Endothelial cell of umbilical vein (primary cell): ENCODE measurements at places on chromosomes 11 and 22.
A peak's percentile ranks its signal among the peaks of the same experiment; 100 is the strongest.

- DNase-seq: peak; percentile 19
Observed at GRCh38 chr11:70788248-70789022, 390.1 kb downstream of the CTTN start.

DNA sequence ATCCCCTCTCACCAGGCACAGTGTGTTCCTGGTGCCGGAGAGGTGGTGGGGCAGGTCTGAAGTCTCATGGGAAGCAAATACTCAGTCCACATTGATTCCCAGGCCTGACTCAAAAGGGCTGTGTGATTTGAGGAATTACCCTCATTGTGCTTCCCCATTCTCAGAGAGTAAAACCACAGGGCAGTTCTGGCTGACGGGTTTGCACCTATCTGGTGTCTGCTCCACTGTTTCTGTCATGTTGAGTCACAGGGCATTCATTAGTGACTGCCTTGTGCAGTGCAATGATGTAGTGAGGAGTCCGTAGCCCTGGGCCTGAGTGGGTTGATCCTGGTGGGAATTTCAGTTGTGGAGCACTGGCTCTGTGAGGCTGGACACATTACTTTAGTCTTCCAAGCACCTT, 85.2 kb upstream of the ARHGAP20 start:
- no peak for DNase-seq

DNA sequence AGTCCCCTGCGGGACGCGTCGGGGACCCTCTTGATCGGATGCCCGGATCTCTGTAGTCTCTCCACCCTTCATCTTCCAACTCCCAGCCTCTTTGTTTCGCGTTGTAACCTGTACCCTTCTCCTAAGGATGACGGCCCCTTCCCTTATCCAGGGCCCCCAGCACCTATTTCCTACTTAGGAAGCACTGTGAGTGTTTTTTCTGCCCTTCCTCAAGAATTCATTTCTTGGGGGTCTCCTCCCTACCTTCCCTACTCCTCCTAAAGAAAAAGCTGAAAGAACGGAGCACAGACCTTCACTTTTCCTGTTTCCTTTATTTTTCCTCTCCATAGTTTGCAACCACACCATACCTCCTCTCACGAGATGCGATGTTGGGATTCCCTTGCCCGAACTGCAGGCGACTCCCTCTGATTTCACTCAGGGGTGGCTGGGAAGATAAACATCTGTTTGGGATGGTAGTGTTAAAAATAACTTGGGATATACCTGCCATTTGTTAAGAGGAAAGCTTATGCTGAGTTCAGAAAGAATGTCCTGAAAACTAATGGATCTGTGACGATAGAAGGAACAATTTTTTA, 593 bp downstream of the FAM118B start:
- peak; percentile 18 for DNase-seq

- DNase-seq: no peak
Observed at GRCh38 chr11:32087597-32087996, 3.3 kb upstream of the RCN1 start.

- DNase-seq: no peak
Observed at GRCh38 chr11:119778391-119779194, 49.6 kb upstream of the NECTIN1 start.

- no peak for DNase-seq
Observed at GRCh38 chr11:63242089-63242781, 1.2 kb downstream of the SLC22A25 start.

DNA sequence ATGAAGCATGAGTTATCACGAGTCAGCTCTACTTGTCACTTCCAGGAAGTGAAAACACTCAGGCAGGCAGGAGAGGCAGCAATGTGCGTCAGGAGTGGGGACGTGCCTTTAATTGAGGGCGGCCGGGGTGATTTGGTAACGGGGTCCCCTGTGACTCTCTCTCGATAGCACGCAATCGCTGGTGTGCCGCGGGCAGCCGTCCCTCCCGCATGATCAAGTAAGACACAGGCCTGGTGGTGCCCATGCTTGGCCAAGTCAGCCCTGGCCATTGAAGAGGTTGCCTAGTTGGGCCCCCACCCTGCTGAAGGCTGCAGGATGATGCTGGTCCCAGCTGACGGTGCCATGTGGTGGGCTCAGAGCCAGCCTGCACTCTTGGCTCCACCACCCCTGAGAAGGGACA, 29.7 kb downstream of the CACNG2 start:
- no peak for DNase-seq

DNA sequence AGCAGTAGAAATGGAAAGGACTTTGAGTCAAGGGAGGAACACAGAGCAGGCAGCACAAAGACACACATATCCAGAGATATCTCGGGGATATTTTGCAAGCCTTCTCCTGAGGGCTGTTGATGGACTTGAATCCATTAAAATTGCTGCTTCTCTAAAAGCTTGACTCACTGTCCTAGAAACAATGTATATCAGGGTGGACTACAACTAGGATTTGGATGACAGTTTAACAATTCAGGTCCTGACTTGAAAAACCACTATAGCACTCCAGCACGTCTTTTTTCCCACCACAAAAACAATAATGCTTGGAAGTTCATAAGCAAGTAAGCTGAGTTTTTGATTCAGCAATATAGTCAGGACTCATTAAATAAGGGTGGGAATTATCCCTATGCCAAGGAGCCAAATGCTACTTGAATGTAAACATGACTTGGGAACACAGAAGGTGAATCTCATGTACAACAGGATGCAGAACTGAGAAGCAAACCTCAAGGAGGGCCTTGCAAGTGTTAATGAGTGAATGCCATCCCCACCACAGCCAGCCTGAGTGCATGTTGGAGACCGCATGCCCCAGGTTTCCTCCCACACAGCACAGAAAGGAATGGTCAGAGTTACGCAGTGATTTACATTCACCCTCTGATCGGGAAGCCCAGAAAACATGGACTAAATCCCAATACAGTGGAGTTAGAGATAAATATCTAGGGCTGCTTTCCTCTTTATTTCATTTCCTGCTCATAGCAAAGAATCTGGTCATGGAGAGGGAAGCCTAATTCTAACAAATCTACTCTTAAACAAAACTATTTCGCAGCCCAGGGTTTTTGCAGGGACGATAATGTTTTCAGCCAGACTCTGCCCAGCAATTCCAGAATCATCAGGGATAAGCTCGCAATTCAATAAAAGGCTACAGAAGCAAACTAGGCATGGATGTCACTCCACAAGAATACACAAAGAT, 98.4 kb upstream of the OR9G4 start:
- DNase-seq: no peak

DNA sequence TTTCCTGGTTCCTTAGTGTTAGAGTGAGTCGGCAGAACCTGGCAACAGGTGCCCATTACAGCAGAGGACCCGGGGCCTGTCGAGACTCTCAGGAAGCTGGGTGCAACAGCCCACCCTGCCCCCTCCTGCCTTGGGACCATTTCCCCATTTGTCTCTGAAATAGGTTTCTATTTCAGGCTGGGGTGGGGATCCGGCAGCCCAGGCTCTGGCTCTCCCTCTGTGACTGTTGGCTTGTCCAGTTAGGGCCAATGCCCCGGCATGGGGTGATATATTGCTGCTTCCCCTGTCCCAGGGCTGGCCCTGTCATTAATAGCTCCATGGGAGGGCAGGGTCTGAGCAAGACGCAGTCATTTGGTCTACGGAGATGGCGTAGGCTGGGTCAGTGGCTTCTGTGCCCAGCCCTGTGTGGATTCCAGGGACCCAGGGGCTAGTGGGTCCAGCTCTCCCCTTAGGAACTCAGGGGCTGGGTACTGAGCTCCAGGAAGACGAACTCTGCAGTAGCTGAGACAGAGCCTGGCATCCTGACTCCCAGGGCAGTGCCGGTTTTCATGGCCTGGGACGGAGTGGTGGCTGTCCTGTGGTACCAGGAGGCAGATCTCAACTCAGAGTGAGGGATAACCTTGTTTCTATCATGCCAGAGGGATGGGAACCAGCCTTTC, 2.7 kb downstream of the P2RY6 start:
- no peak for DNase-seq

GRCh38 chr11:69326622-69327219, 32.8 kb downstream of the MYEOV start:
- no peak for DNase-seq

DNA sequence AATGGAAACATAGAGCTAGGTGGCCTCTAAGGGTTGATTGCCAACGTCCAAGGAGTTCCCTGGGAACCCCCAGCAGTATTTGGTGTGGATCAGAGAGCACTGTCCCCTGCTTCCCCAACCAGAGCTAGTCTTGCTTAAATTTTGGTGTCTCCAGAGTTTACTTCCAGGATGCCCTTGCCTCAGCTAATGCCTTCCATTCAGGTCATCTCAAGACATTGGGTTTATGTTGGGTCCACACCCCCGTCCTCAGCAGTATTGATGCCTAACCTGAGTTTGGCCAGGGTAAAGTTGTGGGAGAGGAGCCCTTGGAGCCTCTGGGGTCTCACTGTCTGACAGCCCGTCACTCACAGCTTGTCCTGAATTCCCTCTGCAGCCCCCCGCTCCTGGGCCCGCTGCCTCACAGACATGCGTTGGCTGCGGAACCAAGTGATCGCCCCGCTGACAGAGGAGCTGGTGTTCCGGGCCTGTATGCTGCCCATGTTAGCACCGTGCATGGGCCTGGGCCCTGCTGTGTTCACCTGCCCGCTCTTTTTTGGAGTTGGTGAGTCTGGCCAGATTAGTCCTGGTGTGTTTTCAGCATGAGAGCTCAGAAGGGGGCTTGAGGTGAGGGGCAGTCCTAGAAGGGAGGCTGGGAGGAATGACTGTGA, 1.4 kb downstream of the RCE1 start:
- DNase-seq: no peak

DNA sequence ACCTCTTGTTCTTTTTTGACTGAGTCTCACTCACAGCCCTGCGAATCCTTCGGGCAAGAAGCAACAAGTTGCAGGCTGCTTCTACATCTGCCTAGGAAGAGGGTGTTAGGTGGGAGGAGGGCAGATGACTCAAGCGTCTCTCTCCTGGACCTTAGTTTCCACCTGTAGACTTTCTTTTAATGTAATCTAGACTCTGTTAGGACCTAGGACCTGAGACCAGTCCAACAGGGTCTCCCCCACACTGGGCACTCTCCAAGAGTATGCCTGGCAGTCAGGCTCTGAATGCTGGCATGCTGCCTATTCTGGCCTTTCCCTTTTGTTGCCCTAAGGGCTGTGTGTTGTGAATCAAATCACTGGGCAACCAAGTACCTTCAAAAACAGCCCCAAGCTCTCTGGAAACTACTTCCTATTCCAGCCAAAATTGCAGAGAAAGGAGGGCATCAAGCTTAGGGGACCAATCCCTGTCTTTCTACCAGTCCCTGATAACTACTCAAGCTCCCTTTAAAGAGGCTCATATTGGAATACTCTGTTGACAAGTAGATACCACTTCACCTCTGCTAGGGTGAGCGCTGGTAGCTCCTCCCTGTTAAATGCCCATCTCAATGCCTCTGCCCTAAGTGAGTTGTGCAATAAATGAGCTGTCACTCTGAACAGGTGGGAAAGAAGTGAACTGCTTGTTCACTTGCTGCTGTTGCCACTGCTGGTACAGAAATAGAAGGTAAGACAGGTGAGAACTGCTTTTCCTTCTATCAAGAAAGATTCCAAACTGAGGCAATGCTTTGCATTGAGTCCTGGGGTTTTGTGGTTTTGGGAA, at the start of gene BBOX1:
Gene BBOX1 (plus strand): TSS at position 514 of the 814 bp plus-strand sequence. CDS start 14,616 bp downstream, outside the sequence.
- DNase-seq: no peak
